Fibroblast of skin of left biceps (primary cell): ENCODE measurements at places on chromosomes 1 and 21.

- DNase-seq = peak; percentile 10
These were observed 116.0 kb upstream of the GUCA2B start for GRCh38 chr1:42037161-42037560.

DNA sequence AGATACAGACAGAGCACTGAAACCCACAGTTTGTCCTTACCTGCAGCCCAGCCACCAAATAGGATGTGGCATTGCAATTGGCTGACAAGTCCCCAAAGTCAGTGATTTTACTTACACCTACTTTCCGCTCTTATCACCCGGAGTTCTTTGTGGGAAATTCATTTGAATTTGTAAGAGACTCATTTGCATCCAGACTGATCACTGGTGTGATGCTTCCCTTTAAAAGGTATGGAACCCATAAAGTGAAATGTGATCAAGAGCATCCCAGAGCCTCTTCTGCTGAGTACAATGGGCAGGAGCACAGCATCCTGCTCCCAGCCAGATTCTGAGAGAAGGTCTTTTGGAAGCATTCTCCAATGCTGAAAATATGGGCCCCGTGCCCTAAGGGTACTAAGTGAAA is 161.4 kb downstream of the DAB1 start:
- DNase-seq = no peak

GRCh38 chr21:37266515-37267221 is 466 bp downstream of the VPS26C start:
- DNase-seq = no peak

- no peak for DNase-seq
These were observed 78.7 kb downstream of the DYRK1A start for GRCh38 chr21:37445228-37445627.

DNA sequence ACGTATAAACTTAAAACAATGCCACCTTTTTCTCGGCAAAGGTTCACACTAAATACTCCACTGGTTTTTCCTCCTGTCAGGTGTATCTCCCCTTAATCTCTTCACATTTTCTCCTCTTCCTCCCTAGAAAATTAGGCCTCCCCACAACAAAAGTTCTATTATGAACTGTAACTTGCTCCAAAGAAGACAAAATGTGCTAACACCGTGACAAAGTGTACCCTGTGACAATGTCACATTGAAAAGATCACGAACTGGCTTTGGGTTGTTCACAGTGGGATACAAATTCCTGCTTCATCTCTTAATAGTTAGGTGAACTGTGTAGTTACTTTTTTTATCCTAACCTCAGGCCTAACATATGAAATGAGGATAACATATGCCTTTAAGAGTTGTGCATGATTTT is 6.0 kb downstream of the NUCKS1 start:
- DNase-seq = no peak

- no peak for DNase-seq
These were observed 9.1 kb downstream of the COL8A2 start for GRCh38 chr1:36115931-36116330.
